ENCODE measurements at places on chromosomes 13 and 19.

GRCh38 chr19:39308531-39309304 lies 11.9 kb downstream of the LRFN1 start:
- no peak for DNase-seq

GRCh38 chr13:51767100-51767499 lies 36.9 kb downstream of the DHRS12 start:
- no peak for DNase-seq

- no peak for DNase-seq
These were observed 510.0 kb upstream of the KLF12 start for GRCh38 chr13:74644229-74644628.

GRCh38 chr19:33195645-33196347 lies 1.7 kb downstream of the LRP3 start:
- DNase-seq, result no peak

GRCh38 chr13:111626371-111627305 lies 306.2 kb downstream of the TEX29 start:
- no peak for DNase-seq

DNA sequence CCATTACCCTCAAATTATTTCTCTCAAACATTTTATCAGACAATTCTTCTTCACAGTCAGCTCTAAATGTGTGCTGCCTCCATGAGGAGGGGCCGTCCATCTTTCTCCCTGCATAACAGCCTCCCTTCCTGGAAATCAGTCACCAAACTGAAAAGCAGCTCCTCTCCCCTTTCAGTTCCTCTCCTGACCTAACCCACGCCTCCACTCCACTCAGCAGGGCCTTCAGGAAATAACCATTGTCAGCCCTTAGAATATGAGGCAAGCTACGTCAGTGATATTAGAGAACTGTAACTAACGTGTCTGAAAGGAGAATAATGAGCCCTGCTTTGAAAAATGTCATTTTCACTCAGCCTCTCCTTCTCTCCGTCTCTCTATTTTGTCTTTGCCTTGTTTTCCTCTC lies 116.2 kb downstream of the OLFM4 start:
- DNase-seq, result no peak

GRCh38 chr13:107113387-107113786 lies 545.5 kb upstream of the ARGLU1 start:
- DNase-seq, result no peak

- DNase-seq, result no peak
These were observed 6.3 kb upstream of the ZSWIM4 start for GRCh38 chr19:13788991-13789390.

DNA sequence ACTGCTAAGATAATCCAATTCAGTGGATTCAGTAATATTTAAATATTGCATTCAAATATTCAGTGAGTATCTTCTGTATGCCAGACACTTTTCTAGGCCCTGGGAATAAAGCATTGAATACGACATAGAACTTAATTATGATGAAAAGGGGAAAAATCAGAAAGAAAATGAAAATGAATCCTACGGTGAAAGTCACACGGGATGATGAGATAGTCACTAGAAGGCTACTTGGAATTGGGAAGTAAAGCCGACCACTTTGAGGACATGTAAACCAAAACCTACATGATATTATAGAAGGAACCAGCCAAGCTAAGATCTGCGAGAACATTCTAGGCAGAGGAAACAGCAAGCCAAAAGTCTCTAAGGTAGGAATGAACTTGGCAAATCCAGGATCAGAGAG lies 10.1 kb downstream of the DPY19L3 start:
- DNase-seq, result no peak

- no peak for DNase-seq
These were observed 33.4 kb downstream of the MBNL2 start for GRCh38 chr13:97255515-97256021.

DNA sequence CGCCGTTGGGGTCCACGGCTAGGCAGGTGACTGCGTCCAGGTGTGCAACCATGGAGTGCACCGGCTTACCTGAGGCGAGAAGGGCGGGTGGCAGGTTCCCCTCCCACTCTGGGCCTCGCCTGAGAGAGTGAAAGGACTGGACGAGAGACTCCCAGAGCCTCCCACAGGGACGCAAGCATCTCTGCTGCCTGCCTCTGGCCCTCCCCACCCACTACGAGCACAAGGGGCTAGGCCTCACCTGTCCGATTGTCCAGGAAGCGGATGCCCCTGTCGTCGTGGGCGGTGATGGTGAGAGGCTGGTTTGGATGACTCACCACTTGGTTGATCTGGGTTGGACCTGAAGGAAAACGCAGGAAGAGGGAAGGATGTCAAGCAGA lies 5.1 kb upstream of the PRKD2 start:
- DNase-seq, result no peak

DNA sequence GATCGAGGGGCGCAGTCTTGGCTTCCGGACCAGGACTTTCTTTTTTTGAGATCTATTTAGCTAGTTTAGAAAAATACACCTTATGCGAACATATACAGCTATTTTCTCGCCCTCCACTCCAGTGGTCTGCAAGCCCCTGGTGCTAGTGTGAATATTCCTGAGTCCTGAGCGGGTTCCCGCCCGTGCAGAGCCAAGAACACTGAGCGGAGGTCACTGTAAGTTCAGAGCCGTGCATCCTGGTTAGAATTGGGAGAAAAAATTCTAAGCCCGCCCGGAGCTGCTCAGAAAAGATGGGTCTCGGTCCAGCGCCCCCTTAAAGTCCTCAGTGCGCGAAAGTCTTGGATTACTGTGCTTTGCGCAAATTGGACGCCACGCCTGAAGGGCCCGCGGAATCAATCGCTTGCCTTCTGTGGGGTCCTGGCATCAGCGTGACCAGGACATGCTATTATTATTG lies 117.7 kb downstream of the KCNRG start:
- DNase-seq, result no peak

DNA sequence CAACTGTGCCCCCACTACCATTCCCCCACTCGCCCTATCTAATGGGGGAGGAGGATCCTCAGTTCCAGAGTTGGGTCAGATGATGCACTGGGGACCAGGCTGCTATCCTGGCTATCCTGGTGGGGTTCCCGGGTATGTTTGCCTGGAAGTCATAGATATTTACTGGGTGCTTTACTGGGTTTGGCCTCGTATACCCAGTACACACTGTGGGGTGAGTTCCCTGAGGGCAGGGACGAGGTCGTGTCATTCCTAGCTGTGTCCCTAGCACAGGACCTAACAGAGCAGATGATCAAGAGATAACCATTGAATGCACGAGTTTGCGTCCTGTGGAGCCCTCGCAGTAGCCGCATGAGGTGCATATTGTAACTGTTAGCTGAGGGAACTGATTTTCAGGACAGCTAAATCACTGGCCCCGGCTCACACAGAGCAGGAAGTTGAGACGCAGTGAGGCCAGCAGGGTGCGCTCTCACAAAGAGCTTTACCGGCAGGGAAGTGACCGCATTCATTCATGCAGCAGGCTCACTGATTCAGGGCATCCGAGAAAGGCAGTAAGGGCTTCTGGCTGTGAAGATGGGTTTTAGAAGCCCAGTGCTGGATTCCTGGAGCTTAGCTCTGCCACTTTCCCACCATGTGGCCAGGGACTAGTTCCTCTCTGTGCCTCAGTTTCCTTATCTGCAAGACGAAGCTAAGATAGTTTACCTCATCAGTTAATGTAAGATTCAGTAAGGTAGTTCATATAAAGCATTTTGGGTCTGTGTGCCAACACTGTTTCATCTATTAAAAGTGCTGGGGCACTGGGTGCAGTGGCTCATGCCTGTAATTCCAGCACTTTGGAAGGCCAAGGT lies 6.0 kb downstream of the RUVBL2 start:
- peak; percentile 55 for DNase-seq

- no peak for DNase-seq
These were observed 820.5 kb upstream of the ATXN8OS start for GRCh38 chr13:69287050-69287698.

GRCh38 chr19:5451494-5451893 lies 3.7 kb upstream of the ZNRF4 start:
- no peak for DNase-seq

DNA sequence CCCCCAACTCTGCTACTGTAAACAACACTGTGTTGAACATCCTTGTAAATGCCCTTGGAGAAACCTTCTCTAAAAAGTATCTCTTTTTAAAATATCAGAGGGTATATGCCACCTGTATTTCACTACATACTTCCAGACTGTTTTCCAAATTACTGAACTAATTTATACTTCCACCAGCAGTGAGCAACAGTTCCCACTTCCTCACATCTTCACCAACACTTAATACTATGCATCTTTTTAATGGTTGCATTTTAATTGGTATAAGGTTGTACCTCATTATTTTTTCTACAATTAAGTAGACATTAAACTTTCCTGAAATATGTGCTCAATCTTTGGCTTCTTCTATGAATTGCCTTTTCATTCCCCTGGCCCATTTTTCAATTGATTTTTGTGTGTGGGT lies 21.8 kb downstream of the CLEC4M start:
- DNase-seq, result no peak

GRCh38 chr13:24614306-24615080 lies 65.7 kb upstream of the ATP12A start:
- DNase-seq, result no peak

- DNase-seq, result peak; percentile 46
These were observed 706 bp downstream of the P2RY11 start for GRCh38 chr19:10112037-10112761.

DNA sequence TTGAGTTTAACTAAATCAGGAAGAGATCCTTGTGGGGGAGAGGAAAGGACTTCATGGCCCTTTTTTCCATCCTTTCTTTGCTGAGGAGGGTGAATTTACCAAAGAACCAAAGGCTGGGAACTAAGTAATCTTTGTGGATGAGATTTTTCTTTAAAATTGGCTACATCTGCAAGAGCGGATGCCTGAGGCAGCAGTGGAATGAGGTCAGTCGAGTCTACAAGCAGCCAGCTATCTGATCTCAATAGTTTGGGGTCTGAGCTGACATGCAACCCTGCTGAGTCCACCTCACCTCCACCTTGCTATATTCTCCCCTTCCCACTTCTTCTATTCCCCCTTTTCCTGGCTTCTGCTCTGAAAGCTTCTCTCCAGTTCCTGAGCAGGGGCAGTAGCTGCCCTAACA lies 3.6 kb upstream of the DNAJC15 start:
- DNase-seq, result no peak

DNA sequence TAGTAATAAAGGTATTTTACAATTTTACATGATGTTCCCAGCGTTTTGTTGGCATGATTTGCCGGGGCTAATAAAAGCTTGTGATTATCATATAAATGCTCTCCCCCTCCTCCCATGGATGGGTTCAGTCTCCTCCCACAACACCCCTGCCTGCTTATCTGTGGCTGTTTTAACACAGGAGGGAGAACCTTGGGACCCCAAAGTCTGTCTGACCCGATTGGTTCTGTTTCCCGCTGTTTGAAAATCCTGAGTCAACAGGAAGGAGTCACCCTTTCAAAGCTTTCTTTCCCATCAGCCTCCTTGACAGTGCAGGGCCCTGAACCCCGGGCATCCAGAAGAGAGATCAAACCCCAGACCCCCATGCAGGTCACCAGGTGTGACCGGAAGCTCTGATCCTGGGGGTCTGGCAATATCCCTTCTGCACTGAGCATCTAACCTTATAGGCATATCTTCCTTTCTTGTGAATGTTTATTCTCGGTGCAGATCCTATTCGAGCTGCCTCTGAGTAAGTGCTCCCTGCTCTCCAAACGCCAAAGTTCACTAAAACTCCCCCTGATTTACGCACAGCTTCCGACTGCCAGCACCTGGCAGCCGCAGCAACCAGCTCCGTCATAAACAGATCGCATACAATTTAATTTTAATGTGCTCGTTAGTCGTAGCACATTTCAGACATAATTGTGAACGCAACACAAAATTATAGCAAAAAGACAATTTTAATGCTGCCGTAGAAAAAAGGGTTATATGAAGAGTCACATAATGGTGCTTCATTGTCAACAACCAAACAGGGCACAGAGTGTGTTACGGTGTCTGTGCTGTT lies 74.8 kb downstream of the TSHZ3 start:
- no peak for DNase-seq

- DNase-seq, result no peak
These were observed 7.1 kb downstream of the TLE5 start for GRCh38 chr19:3054972-3055740.

DNA sequence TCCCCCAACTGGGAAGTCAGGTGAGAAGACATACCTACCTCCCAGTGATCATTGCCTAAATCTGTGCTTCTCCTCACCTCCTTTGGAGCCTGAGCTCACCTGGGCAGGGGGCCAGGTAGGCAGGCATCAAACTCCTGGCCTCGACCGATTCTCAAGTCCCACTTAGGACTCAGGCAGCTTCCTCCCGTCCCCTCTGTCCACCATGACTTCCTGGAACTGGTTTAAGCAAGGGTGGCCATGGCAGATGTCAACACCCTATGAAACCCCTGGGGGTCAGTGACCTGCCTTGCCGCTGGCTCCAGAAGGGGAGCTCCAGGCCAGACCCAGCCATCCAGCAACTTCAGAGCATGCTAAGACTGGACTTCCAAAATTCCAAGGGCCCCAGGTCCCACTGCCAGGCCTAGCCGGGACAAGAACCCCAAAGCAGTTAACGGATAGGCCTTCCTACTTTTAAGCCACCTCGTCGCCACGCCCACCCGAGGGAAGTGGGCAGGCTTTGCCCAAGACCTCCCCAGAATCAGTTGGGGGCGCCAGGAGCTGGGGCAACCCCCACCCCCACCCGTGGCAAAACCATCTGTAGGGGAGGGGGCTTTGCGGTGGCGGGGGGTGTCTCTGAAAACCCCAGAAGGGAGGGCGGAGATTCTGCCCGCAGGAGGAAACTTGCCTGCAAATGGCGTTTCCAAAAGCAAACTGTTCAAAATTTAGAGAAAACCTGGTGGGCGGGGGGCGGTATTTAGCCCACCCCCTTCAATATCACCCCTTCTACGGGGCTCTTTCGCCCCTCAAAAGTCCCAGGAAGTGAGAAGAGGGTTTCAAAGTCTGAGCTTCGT lies 657 bp downstream of the PLIN3 start:
- DNase-seq, result peak; percentile 31

GRCh38 chr19:50952910-50953309 lies at the start of gene KLK5:
Gene KLK5, minus strand, starts transcription at chr19:50953038. Its CDS starts 381 bp downstream, at chr19:50952657.
- DNase-seq, result no peak

DNA sequence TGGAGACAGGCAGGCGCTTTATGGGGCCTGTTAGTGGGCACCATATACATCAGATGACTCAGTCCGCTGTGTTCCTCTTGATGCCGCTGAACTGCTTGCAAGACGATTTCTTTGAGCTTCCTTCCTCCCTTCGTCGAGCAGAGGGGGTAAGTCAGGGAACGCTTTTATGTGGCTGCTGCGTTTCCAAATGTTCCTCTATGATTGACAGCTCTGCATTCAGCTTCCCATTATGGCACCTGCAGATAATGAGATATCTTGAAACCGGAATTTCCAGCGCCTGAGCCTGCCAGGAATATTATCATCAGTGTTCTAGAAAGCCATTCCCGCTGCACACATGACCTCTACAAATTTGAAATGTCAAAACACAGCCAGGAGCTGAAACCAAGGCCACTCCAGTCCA lies 257.0 kb downstream of the TSHZ3 start:
- no peak for DNase-seq

DNA sequence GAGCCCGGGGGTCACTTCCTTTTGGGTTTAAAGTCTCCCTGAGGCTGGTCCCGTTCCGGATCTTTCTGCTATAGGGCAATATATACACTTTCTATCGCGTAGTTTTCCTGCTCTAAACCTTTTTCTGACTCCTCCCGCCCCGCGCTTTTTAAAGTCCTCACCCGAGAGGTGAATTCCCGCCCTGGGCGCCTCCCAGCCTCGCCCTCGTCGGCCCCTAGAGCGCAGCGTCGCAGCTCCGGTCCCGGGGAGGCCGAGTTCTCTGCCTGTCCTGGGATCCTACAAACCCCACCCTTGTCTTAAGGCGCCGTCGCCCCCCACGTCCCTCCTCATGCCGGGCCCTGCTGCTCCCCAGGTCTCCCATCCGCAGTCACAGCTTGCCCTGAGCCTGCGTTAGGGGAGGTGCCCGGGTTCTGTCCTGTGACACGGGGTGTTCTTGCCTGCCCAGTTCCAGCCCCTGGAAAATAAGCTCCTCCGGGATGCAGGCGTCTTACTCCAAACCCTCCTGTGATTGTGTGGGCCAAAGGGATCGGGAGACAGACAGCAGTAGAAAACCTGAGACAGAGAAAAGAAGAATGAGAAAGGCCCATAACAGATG lies 491 bp downstream of the ZNF525 start:
- DNase-seq, result peak; percentile 26

All from T follicular helper cell (primary cell).